ENCODE measurements at places on chromosomes 7 and 10.

- DNase-seq: no peak
Observed at GRCh38 chr7:100122568-100122967, 3.1 kb downstream of the CNPY4 start.

- DNase-seq: no peak
Observed at GRCh38 chr10:58305821-58306220, 29.0 kb upstream of the UBE2D1 start.

DNA sequence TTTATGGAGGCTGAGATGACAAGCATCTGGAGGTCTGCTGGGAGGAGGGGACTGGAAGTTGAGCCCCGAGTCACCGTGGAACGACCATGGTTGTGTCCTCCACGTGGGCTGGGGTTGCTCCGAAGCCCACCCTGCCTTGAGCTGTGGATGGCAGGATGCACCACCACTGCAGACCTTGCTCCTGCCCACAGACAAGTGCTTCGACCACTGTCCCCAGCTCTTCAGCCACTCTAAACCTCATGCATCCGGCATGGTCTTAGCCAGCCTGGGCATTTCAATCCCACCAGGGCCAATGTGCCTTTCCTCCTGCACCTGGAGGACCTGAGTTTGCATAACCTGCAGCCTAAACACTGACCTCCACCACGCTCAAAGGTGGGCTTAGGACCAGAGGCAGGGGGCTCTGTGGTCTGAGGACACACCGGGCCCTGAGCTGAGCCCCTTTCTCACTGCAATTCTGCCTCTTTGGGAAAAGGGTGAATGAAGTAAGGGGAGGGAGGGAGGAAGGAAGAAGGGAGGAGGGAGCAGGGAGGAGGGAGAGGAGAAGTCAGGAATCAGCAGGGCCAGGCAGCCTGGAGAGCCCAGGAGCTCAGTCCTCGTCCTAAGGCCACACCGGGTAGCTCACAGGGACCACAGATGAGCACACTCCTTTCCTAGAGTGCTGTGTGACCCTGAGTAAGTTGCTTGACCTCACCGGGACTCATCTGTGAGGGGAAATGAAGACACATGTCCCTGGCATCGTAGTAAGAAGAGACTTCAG lies 44.8 kb upstream of the DNAAF5 start:
- no peak for DNase-seq

- no peak for DNase-seq
Observed at GRCh38 chr10:43318976-43319960, 52.2 kb upstream of the FXYD4 start.

DNA sequence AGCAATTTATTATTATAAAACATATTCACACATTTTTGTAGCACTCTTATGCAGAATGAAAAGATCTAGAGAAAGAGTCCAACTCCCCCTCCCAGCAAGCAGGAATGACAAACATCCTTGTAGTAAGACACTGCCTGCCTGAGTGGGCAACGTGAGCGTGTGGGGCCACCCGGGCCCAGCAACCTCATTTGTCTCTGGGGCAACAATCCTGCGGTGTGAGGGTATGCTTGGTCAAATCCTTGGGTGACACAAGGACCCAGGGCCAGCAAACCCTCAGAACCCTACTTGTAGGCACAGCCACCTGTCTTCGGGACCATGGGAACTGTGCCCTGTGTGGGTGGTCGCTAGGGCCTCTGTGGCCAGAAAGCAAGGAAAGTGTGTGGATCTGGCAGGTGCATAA lies 10.7 kb downstream of the RHEB start:
- no peak for DNase-seq

DNA sequence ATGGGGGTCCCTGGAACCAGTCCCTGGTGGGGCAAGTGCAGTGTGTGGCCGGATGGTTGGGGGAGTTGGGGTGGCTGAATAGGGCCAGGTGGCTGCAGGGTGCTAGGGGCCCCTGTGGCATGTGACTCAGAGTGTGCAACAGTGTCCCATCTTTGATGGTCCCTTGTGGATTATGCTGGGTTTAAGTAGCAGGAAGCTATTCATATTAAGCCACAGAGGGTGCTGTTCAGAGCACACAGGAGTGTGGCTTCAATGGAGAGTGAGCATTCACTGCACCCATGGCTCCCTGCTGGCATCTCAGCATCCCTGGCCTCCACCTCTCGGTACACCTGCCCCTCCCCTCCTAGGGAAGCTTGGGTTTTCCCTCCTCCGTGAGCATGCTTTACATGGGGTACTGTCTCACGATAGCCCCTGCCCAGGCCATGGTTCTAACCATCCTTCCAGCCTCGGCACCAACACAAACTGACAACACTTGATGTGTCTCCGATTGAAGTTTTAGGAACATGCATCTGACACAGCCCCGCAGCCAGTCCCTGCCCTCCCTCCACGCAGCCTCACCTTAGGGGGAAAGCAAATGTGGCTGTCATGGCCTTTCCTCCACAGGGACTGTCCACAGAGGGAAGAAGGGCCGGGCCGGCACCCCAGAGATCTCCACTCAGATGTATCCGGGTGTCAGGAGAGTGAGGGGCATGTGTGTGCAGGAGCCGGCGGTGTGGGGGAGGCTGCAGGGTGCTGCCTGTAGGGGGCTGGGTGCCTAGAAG lies 30.4 kb upstream of the PPIF start:
- no peak for DNase-seq

GRCh38 chr7:92834507-92835260 lies 1.7 kb downstream of the CDK6 start:
- no peak for DNase-seq

DNA sequence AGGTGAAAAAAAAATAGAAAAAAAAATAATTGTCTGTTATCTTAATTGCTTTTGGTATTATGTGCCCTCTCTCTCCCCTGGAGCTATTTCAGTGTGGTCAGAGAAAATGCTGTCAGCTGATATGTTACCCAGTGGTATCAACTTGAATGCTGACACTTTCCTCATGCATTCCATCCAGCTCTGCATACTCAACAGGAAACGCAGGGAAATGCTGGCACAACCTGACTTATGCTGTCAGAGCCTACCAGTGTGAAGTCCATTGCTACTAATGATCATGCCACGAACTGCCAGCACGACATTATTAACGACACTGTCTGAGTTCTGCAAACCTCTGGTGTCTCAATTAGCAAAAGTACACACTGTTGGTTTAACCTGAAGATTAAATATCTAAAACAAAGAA lies 182.8 kb downstream of the ZWINT start:
- no peak for DNase-seq

GRCh38 chr10:91021901-91022300 lies 101.0 kb upstream of the ANKRD1 start:
- no peak for DNase-seq

DNA sequence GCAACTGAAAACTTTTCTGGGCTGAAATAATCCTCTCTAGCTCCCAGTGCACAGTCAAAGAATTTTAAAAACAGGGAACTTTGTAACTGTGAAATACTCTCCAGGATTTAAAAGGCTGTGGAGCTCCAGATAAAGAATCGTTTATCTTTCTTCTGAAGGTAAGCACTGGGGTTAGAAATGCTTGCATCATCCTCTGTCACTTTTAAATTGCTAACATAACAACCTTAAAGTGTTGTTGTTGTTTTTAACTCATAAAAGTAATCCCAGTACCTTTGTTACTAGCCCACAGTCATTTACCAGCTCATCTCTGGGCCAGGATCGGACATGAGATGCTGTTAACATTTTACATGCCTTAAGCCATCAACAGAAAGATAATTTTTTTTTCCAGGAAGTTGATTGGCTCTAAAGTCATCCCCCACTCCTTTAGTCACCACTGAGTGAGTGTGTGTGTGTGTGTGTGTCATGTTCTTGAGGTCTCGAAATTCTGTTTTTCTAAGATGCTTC lies at the start of gene SLC39A12:
Gene SLC39A12 (plus strand): TSS at position 51 of the 504 bp plus-strand sequence. CDS start 1,359 bp downstream, outside the sequence.
- DNase-seq: no peak

GRCh38 chr10:75099952-75100763 lies 11.3 kb upstream of the SAMD8 start:
- peak; percentile 83 for DNase-seq

DNA sequence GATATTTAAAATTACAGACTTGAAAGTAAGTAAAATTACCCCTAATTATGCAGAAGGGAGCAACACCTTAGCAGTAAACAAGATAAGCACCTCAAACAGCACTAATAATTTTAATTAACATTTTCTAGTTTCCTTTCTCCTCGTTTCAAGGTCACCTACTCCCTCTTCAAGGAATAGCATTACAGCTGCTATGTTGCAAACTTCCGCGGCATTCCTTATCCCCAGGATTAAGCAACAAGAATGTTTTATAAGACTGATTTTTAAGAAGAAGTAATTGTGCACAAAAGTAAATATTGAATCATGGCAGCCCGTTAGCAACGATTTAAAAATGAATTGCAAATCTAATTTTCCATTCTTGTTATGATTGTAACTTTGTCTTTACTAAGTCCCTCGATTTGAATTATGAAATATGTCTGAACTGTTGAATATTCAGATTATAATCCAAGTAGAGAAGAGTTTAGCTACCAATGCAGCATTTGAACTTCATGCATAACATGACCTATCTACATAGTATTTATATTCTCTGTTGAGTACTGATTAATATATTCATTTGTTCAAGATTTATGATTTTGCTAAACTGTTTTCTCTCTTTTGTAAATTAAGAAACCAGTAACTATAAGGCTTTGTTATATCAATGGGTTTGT lies 593.5 kb upstream of the MGMT start:
- DNase-seq: no peak

DNA sequence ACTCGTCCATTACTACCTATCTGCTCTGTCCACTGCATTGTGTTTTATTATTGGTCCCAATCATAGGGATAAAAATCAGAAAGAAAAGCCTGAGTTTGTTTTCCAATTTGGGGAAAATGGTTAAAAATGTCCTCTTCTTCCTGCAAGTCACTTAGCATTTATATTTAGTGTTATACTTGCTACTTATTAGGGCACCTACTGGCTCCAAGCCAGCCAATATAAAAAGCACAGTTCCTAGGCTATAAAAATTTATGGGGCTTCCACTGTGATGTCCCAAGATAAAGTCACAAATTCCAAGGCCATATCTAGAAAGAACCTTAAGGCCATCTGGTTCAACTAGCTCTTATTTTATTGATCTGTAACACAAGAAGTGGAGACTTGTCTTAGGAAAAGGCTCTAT lies 3.2 kb downstream of the SLC35B4 start:
- no peak for DNase-seq

- no peak for DNase-seq
Observed at GRCh38 chr10:70682920-70683600, 10.8 kb downstream of the ADAMTS14 start.

- DNase-seq: no peak
Observed at GRCh38 chr7:118110178-118110925, 73.6 kb upstream of the LSM8 start.

- no peak for DNase-seq
Observed at GRCh38 chr7:158120316-158120715, 467.3 kb downstream of the PTPRN2 start.

DNA sequence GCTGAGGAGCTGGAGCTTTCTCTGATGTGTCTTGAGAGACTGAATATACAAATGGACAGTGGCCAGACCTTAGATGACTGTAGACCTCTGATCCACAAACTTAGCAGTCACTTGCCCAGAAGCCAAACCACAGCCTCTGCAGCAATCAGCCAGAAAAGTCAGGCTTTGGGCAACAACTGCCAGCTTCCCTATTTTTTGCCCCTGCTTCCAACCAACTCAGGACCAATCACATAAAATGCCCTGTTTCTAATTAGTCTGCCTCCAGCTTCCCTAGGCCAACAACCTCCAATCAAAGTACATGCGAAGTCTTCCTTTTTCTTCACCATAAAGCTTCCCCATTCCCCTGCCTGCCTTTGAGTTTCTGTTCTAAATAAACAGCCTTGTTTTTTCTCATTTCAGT lies 37.8 kb upstream of the CACUL1 start:
- no peak for DNase-seq

- DNase-seq: no peak
Observed at GRCh38 chr7:147798001-147798400, 792.6 kb upstream of the C7orf33 start.

- DNase-seq: no peak
Observed at GRCh38 chr7:22635349-22635748, 91.7 kb upstream of the IL6 start.

GRCh38 chr10:61065051-61065450 lies 121.1 kb upstream of the RHOBTB1 start:
- no peak for DNase-seq

DNA sequence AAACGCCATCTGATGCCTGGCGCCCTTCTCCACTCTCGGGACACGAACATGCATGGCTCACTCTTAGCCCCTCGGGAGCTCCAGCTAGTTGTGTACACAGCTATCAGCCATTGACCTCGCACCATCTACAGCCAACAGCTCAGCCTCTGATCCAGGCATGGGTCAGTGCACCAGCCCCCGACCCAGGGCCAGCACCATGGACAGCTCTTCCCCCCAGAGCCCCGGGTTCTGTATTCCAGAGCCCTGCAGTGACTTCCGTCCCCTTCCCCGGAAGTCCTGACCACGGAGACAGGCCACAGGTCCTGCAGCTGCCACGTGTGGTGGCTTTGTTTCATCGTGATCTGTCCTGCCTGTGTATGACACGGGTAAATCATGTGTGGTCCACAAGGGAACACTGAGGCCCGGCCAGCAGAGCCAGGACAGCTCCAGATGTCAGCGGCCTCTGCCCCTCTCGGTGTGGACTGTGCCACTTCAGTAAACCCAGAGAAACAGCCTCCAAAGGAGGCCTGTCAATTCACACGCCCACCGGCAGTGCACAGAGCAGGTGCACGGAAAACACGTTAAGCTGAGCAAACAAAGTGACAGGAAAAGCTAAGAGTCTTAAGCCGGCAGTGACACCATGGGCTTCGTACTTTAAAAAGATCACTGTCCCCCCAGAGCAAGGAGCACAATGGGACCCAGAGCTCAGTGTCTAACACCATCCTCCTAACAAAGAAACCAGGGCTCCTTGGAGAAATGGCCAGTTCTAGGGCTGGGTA lies 13.0 kb downstream of the STK32C start:
- DNase-seq: no peak

GRCh38 chr7:84250452-84250851 lies 55.9 kb upstream of the SEMA3A start:
- DNase-seq: no peak

DNA sequence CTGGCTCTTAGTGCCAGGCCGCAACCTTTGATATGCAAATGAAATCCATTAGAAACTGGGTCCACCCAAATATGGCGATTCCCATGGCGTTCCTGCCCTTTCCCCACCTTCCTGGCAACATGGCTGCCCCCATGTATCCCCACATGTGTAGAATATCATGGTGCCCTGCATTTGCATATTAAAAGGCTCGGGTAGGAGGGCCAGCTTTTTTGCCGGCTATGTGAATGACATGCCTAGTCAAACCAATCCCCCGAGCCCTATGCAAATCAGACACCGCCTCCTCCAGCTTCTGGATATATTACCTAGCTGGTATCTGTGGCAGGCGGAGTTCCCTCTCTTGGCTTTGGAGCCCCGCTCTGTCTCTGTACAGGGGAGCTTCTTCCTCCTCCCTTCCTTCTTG lies 18.3 kb downstream of the MMS19 start:
- DNase-seq: no peak

Data from stimulated activated CD4-positive, alpha-beta T cell treated with anti-CD3 and anti-CD28 coated beads, Interleukin-12 subunit alpha, Interleukin-12 subunit beta, amount 100 ng/mL, for 24 hours (primary cell).